ENCODE measurements at places on chromosomes 4 and X. TPM values are rescaled to one million over a fixed set of nuclear protein-coding genes. Genes with fewer than 3 reads are reported as not detected.

The SOX3 gene
- total RNA-seq: not detected

The MAGEA10 gene
- not detected for total RNA-seq

The HPSE gene
- 1.0 TPM for total RNA-seq

The MAGEA2B gene
- total RNA-seq: not detected

The TLR2 gene
- not detected for total RNA-seq

The CT45A9 gene
- not detected for total RNA-seq

The DCAF12L2 gene
- not detected for total RNA-seq

The STPG2 gene
- not detected for total RNA-seq

The C4orf36 gene
- total RNA-seq: not detected

The NPY1R gene
- not detected for total RNA-seq

The FAM53A gene
- total RNA-seq: 15.3 TPM

The GRK4 gene
- 7.1 TPM for total RNA-seq

The SLBP gene
- 74.4 TPM for total RNA-seq
